Eye (tissue), 1 donor: ENCODE measurements at places on chromosomes 16 and 17.
A peak's percentile ranks its signal among the peaks of the same experiment; 100 is the strongest.

- DNase-seq = no peak
These were observed 4.6 kb downstream of the GAN start for GRCh38 chr16:81319221-81319912.

DNA sequence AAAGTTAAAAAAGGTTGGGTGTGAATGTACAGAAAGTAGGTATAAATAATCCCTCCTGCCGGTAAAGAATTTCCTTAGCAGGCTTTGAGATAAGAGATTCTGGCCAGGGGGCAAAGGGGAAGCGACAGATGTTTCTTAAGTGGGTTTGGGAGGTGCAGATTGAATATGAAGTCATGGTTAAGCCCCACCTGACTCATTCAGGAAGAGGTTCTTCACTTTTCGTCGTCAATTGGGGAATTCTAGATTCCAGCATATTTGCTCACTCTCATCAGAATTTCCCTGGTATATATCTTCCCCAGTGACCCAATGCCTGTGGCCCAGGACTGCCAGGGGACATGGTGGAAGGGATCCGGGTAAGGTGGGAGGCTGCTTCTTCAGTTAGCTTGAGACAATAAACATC lies 127.8 kb downstream of the CPPED1 start:
- DNase-seq = no peak

DNA sequence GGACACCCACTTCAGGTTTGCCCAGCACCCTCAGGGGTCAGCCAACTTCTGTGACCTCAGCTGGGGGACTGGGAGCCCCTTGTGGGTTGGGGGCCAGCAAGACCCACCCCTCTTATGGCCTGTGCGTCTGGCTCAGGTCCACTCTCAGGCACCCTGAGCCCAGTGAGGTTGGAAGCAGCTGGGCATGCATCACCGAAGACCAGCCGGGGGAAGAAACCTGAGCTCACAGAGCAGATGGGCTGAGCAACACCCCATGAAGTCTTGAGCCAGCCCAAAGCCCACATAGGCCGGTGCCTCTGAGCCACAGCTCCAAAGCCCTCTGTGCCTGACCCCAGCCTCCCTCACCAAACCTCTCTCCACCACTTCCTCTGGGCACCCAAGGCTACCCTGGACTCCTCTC lies 166.7 kb downstream of the RBFOX3 start:
- DNase-seq = no peak

GRCh38 chr17:50708050-50709000 lies 611 bp upstream of the ANKRD40 start:
- DNase-seq = no peak

DNA sequence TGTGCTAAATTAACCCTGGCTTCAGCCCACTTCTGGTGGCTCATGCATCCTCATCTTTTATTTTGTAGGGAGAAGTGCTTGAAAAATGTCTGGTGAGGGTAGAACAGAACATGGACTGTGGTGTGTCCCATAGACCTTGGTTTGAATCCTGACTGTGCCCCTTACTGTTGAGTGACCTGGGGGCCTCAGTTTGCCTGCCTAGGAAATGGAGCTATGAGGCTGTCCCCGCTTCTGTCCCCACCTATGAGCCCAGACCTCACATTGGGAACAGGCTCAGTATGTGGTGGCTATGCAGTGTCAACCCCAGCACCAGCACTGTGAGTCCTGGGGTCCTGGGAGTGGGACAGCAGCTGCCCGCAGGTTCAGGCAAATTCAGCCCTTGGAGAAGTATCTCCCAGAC lies 186.3 kb upstream of the GSE1 start:
- DNase-seq = no peak

DNA sequence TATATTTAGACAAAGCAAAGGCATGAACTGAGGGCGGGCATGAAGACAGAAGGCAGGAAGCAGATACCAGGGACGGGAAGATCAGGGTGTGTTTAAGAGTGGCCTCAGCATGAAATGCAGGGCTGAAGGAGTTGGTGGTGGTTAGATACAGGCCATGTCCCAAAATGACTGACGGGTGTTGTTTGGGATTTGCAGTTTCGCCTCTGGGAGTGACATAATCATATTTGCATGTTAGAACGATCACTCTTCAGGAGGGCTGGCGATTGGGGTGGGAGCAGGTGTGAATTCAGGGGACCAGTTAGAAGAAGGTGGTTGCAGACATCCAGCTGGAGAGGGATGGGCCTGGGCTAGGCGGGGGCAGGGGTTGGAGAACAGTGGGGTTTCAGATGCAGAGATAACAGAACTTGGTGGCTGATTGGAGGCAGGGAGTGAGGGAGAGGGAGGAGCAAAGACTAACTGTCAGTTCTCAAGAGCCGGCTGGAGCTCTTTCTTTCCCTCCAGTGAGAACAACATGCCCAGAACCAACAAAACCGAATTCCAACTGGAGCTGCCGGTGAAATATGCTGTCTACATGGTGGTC lies 27.2 kb upstream of the ITGAX start:
- DNase-seq = no peak

DNA sequence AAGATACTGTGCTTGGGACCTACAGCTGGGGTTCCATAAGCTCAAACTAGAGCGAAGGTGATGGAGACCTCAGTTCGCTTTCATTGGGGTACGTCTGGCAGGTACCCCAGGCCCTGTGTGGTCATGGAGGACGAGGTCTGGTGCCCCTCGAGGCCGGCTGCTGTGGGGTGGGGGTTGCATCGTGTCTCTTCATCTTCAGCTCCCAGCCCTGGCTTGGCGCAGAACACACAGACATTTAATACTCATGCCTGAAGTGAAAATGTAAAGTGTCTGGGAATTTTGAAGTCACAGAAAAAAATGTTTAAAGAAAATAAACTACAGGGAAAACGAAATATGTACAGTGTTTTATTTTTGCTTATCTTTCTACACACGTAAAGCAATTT lies 80.5 kb downstream of the TBC1D16 start:
- DNase-seq = no peak

GRCh38 chr17:41153856-41154255 lies 4.2 kb upstream of the KRTAP4-5 start:
- no peak for DNase-seq

DNA sequence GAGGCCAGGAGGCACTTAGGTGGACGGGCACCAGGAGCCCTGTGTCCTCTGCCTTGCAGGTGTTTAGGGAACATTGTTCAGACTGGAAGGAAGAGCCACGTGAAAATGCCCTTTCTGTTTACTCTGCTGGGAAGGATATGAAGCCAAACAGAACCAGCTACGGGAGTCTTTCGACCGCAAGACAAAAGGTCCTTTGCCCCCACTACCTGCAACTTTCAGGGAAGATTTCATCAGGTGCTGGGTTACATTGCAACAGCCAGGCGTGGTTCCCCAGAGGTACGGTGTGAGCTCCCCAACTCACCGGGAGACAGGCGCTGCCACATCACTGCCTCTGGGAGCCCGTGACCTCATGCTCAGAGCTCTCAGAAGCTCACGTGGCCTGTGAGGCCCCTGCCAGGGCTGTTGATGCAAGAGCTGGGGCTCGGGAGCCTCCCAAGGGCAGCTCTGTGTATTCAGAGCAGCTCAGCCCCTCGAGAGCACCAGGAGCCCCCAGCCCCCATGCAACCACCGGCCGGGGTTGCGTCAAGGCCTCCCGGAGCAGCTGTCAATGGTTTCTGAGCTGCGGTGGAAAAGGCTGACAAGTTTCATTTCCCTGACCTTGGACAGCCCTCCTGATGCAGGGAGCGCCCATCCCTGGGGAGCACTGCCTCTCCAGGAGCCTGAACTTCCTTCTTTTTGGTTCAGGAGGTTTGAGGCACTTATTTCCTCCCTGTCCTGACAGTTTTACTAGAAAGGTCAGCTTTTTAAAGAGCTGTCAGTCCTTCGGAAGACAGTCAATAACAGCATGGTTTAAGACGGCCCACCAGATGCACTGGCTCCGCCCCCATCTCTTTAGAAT lies 42.1 kb downstream of the TBC1D16 start:
- peak; percentile 89 for DNase-seq

DNA sequence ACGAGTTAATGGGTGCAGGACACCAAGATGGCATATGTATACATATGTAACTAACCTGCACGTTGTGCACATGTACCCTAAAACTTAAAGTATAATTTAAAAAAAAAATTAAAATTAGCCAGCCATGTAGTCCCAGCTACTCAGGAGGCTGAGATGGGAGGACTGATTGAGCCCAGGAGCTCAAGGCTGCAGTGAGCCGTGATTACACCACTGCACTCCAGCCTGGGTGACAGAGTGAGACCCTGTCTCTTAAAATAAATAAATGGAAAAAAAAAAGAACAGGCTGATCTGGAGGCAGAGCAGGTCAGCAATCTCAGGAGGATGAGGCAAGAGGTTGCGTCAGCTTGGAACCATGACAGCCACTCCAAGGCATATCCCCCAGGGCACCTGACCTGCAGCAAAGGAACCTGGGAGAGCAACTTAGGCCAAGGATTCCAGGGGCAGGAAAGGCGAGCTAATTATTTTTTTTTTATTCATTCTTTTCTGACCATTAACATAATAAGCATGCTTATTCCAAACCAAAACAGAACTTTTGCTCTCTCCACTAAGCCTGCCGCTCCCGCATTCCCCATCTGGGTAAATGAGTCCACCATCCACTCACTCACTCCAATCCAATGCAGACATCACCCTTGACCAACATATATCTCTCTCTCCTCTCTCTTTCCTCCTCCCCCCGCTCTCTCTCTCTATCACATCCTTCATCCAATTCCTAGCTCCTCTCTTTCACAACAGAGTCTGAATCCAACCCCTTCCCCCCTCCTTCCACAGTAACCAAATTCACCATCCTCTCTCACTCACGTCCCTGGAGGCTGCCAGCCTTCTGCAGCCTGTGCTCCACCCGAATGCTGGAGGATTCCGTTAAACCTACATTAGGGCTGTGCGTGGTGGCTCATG lies 47.7 kb downstream of the TK2 start:
- DNase-seq = no peak

DNA sequence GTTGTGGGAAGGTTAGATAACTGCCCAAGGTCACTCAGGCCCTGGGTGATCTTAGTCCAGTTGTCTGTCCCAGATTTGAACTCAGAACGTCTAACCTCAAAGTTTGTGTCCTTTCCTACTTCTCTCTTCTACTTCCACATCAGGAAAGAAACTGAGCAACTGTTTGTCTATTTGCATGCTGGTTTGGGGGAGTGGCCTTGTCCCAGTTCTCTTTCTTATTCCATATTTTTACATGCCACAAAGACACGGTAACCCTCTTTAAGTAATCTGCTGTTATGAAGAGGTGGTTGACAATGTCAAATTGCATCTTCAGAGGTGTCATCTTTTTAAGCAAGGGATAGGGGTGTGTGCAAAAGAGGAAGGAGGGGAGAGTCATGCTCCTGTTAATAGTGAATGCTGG lies 432.5 kb downstream of the HS3ST3B1 start:
- no peak for DNase-seq

DNA sequence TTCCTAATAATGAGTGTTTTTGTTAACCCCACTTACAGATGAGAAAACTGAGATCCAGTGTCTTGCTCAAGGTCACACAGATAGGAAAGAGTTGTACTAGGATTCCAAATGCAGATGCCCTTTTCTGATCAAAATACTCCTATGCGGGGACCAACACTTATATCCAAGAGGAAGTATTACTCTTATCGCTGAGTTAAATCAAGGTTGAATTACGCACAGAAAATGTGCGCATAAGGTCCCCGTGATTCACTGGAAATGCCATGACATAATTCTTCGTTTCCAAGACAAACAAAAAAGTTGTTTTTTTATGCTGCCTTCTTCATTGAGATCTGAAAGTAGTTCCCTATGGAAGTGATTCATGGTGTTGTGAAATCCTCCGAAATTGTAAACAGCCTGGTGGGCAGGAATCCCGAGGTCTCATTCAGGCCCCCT lies 463.8 kb upstream of the HSBP1 start:
- peak; percentile 6 for DNase-seq

GRCh38 chr16:50679676-50680555 lies 1.2 kb downstream of the SNX20 start:
- no peak for DNase-seq

- no peak for DNase-seq
These were observed 13.3 kb upstream of the CAVIN1 start for GRCh38 chr17:42436391-42436790.

DNA sequence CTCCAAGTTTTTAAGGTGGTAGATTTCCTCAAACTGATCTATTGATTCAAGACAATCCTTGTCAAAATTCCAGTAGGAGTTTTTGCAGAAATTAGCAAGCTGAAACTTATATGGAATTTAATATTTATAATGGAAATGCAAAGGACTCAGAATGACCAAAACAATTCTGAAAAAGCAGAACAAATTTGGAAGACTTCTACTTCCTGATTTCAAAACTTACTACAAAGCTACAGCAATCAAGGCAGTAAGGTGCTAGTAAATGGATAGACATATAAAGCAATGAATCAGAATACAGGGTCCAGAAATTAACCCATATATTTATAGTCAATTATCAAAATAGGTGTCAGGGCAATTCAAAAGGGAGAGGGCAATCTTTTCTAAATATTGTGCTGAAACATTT lies 11.8 kb upstream of the IL21R start:
- no peak for DNase-seq

GRCh38 chr16:14650629-14651028 lies 17.9 kb downstream of the BFAR start:
- no peak for DNase-seq

- no peak for DNase-seq
These were observed 60.7 kb upstream of the TNRC6C start for GRCh38 chr17:77897741-77898301.

GRCh38 chr17:74244548-74244947 lies 29.5 kb upstream of the DNAI2 start:
- DNase-seq = no peak

GRCh38 chr17:39069114-39069756 lies 82.2 kb downstream of the PLXDC1 start:
- DNase-seq = peak; percentile 75

DNA sequence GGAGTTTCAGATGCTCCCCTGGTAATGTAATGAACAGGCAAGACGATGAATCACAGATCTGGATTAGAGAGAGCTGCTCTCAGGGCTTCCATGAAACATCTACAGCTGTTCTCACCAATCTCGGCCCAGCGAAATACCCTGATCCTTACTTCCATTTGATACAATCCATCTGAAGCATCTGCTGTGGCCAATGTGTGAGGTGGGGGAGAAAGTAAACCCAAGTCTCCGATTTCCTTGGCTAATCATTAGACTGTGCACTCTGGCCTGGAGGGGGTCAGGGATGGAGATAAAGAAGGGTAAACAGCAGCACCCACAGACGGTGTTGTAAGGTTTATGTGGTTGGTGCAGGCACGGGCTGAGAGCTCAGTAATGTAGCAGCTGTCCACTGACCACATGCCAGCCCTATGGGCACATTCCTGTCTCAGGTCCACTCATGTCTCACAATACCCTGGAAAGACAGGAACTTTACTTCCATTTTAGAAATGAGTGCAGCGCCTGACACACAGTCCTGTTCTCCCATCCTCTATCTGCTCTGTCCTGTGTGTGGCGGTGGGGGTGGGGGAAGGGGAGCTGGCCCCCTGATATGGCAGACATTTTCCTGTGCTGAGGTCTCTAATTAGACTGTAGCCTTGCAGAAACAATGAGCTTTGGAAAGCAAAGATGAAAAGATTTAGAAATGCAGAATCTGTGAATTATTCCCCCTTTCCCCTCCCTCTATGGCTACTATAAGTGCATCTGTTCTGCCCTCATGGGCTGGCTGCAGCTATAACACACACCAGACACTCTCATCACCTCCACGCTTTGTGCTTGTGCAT lies 48.3 kb upstream of the ERN1 start:
- no peak for DNase-seq
